DMS79 treated with DMSO at 0.1 percent for 48 hours (cell line): ENCODE measurements at places on chromosomes 1 and 21.
A peak's percentile ranks its signal among the peaks of the same experiment; 100 is the strongest.

- DNase-seq: no peak
Observed at GRCh38 chr1:204228896-204229295, 15.1 kb upstream of the GOLT1A start.

DNA sequence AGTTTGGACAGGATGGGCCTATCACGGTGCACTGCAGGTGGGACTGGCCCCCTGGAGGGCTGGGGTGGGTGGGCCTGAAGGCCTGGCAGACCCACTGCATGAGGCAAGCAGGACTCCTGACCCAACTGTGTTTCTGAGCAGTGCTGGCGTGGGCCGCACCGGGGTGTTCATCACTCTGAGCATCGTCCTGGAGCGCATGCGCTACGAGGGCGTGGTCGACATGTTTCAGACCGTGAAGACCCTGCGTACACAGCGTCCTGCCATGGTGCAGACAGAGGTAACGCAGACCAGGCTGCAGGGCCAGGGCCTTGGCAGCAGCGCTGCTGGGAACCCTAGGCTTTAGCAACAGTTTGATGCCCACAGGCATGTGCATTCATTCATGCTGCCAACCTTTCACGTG lies 29.0 kb upstream of the KDM4A start:
- DNase-seq: no peak

- no peak for DNase-seq
Observed at GRCh38 chr21:33198346-33199099, 31.2 kb upstream of the IFNAR2 start.

DNA sequence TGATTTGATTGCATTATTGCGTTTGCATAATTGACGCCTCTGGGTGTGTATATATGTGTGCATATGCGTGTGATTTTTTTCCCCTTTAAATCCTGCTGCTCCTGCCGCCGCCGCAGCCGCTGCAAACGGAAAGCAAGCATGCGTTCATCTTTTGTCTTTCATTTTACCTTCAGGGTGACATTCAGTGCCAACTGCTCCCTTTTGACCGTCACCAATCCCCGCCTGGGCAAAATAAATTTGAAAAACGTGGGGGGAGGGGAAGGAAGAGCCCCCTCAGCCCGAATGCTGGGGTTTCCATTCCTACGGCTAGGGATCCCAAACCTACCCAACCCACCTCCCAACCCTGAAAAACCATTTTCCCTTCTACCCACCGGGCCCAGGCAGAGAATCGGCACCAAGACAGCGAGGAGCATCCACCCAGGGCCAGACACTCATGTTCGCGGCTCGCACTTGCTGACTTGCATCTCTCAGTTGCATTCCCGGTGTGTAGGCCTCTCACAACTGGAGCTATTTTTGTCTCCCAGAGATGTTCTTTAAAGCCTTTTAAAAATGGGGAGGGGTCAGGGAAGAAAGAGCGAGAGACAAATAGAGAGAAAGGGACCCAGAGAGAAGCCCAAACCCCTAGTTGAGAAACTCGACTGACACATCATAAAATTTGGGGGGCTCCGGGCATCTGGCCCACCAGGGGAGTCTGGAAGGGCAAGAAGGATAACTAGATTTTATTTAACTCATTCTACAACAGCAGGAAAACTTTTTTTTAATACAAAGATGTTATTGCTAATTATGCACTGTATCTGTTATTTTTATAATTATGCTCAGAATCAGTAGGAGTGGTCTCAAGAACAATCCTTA lies 367.1 kb upstream of the ESRRG start:
- no peak for DNase-seq

GRCh38 chr1:50620680-50621329 lies 197.6 kb upstream of the DMRTA2 start:
- no peak for DNase-seq

GRCh38 chr1:64172458-64172983 lies 30.9 kb upstream of the UBE2U start:
- DNase-seq: no peak

DNA sequence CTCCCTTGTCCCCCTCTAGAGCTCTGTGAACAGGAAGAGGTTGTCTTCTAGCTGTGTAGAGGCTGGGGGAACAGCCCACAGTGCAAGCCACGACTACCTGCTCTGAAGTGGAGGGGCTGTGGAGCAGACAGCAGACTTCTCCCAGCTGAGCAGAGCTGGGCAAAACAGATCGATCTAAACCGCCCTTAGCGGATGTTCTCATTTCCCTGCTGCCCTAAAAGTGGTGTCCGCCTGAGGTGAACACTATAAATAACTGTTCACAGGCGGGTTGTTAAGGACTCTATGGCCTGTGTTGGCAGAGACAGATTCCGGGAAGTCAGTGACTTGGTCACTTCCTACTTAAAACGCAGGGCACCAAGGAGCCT lies 203.2 kb downstream of the RHOU start:
- DNase-seq: no peak

- DNase-seq: no peak
Observed at GRCh38 chr1:23273450-23274133, 56.3 kb upstream of the HTR1D start.

DNA sequence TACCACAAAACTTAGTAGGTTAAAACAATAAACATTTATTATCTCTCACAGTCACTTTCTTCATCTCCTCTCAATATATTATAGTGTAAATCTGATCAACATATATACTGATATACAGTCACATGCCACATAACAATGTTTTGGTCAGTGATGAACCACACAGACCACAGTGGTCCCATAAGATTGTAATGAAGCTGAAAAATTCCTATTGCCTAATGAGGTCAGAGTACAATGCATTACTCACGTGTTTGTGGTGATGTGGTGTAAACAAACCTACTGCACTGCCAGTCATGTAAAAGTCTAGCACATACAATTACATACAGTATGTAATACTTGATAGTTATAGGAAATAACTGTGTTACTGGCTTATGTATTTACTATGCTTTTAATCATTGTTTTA lies 30.1 kb downstream of the OLFML3 start:
- no peak for DNase-seq

- no peak for DNase-seq
Observed at GRCh38 chr1:214022810-214023425, 35.1 kb downstream of the PROX1 start.

DNA sequence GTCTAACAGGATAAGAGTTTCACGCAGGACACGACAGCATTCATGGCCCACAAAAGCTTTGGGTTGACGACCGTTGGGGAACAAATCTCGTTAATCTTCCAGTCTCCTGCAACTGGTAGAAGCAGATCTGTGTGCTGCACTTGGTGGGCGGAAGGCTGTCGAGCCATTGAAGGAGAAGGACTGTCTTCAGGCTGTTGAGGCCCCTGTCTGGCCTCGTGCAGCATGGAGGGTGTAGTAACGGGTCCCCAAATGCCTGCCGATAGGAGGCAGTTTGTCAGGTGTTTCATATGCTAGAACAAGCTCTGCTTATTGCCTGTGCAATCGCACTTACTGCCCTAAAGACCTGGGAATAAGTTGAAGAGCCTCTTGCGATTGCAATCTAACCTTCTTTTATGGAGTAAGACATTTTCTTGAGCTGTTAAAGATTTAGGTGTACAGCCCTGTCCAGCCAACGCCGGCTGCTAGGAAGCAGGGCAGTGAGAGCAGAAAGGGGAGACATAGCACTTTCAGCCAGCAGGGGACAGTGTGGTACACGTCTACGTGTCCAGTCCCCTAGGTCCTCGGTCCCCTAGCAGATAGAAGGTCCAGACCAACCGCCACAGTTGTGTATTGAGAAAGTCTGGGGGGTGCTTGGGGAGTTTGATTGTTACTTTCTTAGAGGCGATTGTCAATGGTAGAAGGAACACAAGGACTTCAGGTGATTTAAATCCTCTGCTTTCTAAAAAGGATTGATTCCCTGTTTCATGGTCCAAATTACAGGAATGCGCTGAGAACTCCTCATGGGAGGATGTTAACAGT lies 102.3 kb upstream of the TMPRSS2 start:
- peak; percentile 18 for DNase-seq

- DNase-seq: no peak
Observed at GRCh38 chr1:79969886-79970285, 963.4 kb upstream of the ADGRL4 start.

DNA sequence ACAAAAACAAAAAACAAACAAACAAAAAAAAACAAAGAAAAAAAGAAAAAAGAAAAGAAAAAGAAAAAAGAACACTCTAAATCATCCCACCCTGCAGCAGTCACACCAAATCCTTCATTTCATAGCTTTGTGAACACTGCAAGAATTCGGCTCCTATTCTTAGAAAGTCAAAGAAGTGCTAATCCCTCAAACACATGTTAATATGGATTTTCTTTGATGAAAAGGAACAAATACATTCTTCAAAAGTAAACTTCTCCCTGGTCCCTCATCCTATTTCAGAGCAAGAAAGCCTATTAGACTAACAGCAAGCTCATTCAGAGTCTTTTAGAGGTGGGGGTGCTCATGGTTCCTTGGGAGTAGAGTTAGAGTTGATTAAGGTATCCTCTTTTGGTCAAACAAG lies 7.2 kb upstream of the MRPL39 start:
- no peak for DNase-seq

GRCh38 chr1:55428944-55429931 lies 214.1 kb upstream of the USP24 start:
- DNase-seq: no peak

DNA sequence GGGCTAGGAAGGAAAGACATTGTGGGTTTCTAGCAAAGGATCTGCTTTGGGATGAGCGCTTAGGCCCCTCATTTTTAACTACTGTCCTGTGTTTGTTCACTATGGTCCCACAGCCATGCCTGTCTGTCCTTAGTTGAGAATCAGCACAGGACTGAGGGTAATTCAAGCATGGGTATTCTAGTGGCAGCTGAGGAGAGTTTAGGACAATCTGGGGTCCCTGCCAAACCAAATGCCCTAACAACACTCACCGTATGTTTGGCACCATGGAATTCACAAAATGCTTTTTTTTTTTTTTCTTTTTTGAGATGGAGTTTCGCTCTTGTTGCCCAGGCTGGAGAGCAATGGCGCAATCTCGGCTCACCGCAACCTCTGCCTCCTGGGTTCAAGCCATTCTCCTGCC lies 10.4 kb downstream of the ARHGEF11 start:
- no peak for DNase-seq

DNA sequence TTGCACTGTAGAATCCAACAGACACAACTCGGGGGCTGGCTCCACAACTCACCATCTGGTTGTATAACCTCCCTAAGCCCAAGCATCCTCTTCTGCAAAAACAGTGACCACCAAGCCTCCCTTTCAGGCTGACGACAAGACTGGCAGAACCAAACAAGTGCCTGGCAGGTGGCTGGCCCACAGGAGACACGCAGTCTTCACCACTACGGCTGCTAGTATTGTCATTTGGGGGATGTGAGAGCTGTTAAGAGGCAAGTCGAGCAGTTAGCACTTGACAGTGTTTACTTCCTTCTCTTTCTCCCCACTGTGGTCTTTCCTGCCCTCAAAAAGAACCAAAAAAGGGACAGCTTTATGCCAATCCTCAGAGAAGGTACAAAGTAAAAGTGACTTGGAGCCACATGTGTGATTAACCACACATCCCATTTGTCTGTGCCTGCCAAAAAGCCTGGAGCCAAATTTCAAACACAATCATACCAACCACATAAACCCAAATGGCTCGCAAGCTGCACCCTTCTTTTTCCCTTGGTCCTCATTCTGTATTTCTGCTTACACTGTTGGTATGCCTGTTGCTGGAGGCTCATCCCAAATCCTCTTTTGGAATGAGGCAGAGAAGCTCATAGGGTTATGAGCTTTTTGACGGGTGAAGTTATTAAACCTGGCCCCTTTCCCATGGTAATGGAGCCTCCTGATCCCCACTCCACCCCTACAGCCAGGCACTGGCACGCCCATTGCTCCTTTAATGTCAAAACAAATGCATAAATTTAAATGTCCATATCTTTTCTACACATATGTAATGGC lies 94.1 kb downstream of the TGFBR3 start:
- DNase-seq: no peak

- no peak for DNase-seq
Observed at GRCh38 chr1:212467843-212468482, 35.2 kb downstream of the NENF start.
